ENCODE measurements at places on chromosomes 11 and 22. TPM values are rescaled to one million over a fixed set of nuclear protein-coding genes. Genes with fewer than 3 reads are reported as not detected.

- no peak for DNase-seq
- no peaks in the 10 kb centered on the region for H3K4me1 ChIP-seq
- no peaks in the 10 kb centered on the region for H3K36me3 ChIP-seq
- H3K27me3 ChIP-seq: no peaks in the 10 kb centered on the region
Observed at GRCh38 chr22:50044485-50045118, 13.5 kb downstream of the TTLL8 start.

- DNase-seq: no peak
- no peaks in the 10 kb centered on the region for H3K4me1 ChIP-seq
- no peak overlapping the region for H3K4me3 ChIP-seq
Observed at GRCh38 chr11:108035690-108036089, 27.0 kb downstream of the CUL5 start.

DNA sequence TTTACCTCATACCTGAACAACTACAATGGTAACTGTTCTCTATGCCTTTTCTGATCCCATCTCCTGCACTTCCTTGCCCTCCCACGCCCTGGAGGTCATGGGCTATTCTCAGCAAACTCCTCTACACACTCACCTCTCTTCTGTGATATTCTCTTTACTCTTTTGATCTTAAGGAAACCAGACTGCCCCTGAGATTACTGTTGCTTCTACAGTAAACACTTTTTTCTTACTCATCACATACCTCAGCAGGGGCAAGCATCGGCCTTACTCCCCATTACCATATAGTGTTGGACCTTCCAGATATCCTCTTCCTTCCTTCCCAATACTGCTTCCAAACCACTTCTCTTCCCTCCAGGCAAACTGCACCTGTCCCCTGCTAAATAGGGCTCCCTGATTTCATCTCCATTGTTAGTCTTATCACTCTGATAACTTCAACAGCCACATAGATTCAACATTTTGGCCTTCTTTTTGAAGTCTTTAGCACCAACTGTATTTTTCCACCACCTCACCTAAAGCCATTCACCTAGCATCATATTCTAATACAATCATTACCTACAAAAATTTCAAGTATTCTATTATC, 141.2 kb downstream of the RBFOX2 start:
- H3K4me1 ChIP-seq: no peaks in the 10 kb centered on the region
- DNase-seq: no peak
- H3K4me3 ChIP-seq: no peak overlapping the region

GRCh38 chr11:27002838-27003237, 8.9 kb downstream of the FIBIN start:
- no peaks in the 10 kb centered on the region for H3K27me3 ChIP-seq
- DNase-seq: no peak
- H3K4me1 ChIP-seq: no peaks in the 10 kb centered on the region
- no peak overlapping the region for H3K27ac ChIP-seq

DNA sequence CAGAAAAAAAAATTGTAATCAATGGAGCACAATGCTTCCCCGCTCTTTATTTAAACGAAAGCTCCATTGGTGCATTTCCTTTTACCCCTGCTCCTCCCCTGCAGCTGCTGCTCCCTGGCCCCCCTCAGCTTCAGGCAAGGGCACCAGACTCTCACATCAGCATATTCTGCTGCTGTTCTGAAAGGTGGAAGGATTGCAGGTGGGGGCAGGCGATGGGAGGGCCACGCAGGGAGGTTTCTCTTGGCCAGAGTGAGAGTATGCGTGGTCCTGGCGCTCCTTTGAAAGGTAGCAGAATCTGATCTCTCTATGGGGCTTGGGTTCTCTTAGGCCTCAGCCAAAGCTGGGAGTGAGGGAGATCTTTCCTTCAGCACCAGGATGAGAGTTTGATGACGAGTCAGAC, 240.9 kb upstream of the CADM1 start:
- H3K4me1 ChIP-seq: no peaks in the 10 kb centered on the region
- H3K27me3 ChIP-seq: no peaks in the 10 kb centered on the region
- no peak overlapping the region for H3K27ac ChIP-seq
- H3K36me3 ChIP-seq: no peaks in the 10 kb centered on the region

- no peaks in the 10 kb centered on the region for H3K27me3 ChIP-seq
- no peak overlapping the region for H3K27ac ChIP-seq
- DNase-seq: no peak
- H3K36me3 ChIP-seq: no peaks in the 10 kb centered on the region
Observed at GRCh38 chr22:30040499-30041260, 39.6 kb upstream of the HORMAD2 start.

GRCh38 chr11:17294033-17294432, 17.5 kb downstream of the NUCB2 start:
- no peaks in the 10 kb centered on the region for H3K4me1 ChIP-seq
- H3K36me3 ChIP-seq: no peaks in the 10 kb centered on the region
- no peak for DNase-seq

- no peaks in the 10 kb centered on the region for H3K4me1 ChIP-seq
- H3K4me3 ChIP-seq: no peak overlapping the region
- no peak for DNase-seq
- H3K27ac ChIP-seq: no peak overlapping the region
- no peaks in the 10 kb centered on the region for H3K36me3 ChIP-seq
Observed at GRCh38 chr11:35566181-35566580, 40.8 kb upstream of the PAMR1 start.

- no peak for DNase-seq
- no peak overlapping the region for H3K4me3 ChIP-seq
- no peaks in the 10 kb centered on the region for H3K4me1 ChIP-seq
- H3K27me3 ChIP-seq: no peaks in the 10 kb centered on the region
- no peaks in the 10 kb centered on the region for H3K36me3 ChIP-seq
- no peak overlapping the region for H3K27ac ChIP-seq
Observed at GRCh38 chr11:101487775-101488174, 96.0 kb downstream of the TRPC6 start.

DNA sequence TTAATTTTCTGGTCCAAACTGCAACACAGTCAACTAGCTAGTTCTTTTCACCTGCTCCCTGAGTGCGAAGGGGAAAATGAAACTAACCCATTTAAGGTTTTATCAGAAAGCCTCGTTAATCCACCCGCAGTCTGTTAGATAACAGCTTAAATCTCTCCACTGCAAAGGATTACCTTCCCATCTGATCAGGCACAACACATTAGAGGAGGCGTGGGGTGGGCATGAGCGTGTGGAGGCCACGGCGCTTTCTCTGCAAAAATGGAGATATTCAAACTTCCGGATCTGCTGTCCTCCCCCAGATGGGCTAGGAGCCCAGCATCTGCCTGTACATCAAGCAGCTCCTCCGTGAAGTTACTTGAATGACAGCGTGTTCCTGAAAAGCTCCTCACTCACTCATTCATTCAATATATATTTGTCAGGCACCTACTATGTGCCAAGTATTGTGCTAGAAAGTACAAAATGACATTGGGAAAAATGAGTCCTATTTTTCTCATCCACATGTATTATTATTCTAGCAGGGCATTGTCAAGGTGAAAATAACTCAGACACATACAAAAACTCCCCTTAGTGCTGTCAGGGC, 13.5 kb upstream of the ANKK1 start:
- H3K4me3 ChIP-seq: no peak overlapping the region
- no peaks in the 10 kb centered on the region for H3K4me1 ChIP-seq
- no peaks in the 10 kb centered on the region for H3K27me3 ChIP-seq
- DNase-seq: no peak
- H3K27ac ChIP-seq: no peak overlapping the region

DNA sequence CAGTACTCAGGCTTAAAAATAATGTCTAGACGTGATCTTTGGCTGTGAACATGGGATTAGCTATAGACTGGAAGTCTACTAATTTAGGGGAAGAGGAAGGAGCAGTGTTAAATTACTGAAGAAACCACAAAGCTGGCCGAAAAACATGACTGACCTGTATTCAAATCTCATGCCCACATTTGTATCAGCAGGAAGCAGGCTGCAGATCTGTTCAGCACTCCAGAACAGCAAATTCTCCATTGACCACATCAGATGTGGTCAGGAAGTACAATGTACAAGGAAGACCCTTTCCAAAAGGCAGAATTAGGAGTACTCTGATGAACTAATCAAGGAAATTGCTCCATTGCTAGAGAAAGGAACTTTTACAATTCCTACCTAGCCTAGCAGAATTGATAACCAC, 31.7 kb downstream of the DCDC1 start:
- DNase-seq: no peak
- no peak overlapping the region for H3K4me3 ChIP-seq
- no peaks in the 10 kb centered on the region for H3K4me1 ChIP-seq
- H3K27me3 ChIP-seq: no peaks in the 10 kb centered on the region

SPCS2 gene
- total RNA-seq: 14.0 TPM

ACP2 gene
- 131 TPM for total RNA-seq

DSCAML1 gene
- total RNA-seq: 0.95 TPM

CLMP gene
- total RNA-seq: 8.4 TPM

SLC35F2 gene
- total RNA-seq: 27.2 TPM

CYP2R1 gene
- 37.3 TPM for total RNA-seq

WDR74 gene
- 78.4 TPM for total RNA-seq

Measured in Peyer's patch (tissue), 4 donors.